EH (cell line): ENCODE measurements at places on chromosomes 6 and 20.
A peak's percentile ranks its signal among the peaks of the same experiment; 100 is the strongest.

DNA sequence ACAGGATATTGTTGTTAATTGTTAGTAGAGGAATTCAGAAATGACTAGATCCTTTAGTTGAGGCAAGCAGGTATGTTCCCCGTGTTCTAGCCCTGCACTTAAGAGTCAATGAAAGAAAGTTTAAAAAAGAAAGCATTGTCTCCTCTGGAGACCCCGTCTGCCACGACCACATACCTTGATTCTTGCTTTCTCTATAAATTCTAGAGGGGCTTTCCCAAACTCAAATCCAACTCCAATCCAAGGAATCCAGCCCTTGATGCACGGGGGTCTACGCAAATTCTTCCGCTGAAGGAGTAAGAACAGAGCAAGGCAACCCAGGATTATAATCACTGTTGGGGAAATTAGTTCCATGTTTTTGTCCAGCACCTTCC is 401 bp downstream of the CYP39A1 start:
- no peak for DNase-seq

- no peak for DNase-seq
These were observed 184.2 kb upstream of the SPTLC3 start for GRCh38 chr20:12824328-12825225.

DNA sequence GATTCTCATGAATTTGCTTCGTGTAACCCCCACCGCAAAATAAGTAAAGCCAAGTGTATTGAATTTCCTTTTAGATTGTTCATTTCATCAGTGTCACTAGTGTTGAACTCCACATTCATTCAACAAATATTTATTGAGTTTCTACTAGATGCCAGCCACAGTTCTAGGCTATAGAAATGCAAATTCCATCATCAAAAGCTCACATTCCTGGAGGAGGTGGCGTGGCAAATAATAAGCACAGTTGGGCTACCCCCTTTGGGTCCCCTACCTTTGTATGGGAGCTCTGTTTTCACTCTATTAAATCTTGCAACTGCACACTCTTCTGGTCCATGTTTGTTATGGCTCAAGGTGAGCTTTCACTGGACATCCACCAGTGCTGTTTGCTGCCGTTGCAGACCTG is 12.7 kb upstream of the ME1 start:
- DNase-seq = no peak

DNA sequence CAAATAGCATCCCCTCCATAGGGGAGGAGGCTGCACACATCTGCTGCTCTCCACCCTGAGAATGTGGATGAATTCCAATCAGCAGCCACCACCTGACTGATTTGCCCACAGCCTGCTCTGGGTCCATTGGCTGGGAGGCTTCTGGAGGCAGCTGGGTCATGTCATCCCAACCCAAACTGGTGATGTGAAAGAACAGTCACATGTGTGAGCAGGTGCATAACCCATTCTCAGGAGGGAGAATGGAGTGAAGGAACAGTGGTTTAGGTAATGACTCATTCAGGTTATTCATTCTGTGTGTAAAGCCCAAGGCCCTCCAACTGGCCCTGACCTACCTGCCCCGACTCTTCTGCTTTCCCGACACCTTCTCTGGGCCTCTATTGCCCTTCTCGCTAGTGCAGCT is 90.9 kb upstream of the GCM1 start:
- DNase-seq = no peak

- peak; percentile 4 for DNase-seq
These were observed 680.9 kb downstream of the MAFB start for GRCh38 chr20:40008177-40008576.

GRCh38 chr6:74063391-74063790 is 367.4 kb downstream of the CD109 start:
- DNase-seq = no peak

DNA sequence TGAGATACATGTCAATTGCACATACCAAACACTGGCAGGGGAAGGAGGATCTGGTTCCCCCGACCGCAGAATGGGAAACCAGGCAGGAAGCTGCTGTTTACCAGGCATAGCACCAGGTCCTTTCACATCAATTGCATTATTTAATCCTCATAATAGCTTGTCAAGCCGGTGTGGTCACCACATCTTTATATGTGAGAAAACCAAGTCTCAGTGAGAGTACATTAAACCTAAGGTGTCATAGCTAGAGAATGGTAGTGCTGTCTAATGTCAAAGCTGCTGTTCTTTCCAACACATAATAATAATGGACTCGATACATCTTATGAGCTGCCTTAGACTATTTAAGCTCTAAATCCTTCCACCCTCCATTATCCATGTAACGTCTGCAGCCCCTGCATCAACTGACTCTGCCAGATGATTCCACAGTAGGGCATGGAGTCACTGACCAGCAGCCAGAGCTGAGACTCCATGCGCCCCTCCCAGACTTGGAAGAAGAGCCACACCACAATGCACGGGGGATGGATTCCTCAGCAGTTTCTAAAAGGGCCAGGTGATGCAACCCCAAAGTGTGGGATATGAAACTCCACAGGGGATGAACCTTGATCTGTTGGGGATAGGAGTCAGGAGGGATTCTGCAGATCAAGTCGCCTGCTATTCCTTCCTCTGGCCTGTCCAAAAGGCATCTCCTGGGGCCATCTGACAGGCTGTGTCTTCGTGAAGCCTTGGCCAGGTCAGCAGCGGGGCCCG is 71.8 kb downstream of the GPR6 start:
- no peak for DNase-seq

- no peak for DNase-seq
These were observed 853.8 kb downstream of the MAFB start for GRCh38 chr20:39835130-39835842.

DNA sequence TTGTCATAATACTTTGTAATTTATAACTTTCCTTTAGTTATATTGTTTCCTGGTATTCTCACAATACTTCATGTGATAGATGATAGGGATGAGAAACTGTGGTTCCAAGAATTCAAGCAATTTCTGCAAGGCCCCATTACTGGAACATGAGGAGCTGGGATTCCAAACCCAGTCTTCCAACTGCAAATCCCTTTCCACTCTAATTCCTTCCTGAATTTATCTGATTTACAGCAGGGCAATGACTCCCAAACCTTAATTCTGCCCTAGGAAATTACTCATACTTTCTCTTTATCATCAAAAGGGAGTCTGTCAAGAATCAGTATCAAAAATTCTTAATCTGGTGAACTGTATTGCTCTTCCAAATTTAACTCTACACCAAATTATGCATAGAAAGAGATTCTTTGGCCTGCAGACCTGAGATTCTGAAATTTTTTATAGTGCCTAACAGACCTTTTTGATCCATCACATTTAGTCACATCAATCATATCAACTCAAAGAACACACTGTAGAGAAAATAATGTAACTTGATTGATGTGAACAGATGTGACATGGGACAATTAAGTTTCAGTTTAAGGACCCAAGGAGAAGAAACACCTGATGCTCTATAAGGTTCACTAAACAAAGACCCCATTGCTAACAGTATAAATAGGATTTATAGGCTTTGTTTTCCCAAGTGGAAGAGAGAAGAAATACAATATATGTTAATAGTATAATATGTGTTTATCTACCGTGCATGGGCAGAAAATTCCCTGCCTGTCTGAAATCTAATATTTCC is 41.5 kb upstream of the GJA1 start:
- DNase-seq = no peak

DNA sequence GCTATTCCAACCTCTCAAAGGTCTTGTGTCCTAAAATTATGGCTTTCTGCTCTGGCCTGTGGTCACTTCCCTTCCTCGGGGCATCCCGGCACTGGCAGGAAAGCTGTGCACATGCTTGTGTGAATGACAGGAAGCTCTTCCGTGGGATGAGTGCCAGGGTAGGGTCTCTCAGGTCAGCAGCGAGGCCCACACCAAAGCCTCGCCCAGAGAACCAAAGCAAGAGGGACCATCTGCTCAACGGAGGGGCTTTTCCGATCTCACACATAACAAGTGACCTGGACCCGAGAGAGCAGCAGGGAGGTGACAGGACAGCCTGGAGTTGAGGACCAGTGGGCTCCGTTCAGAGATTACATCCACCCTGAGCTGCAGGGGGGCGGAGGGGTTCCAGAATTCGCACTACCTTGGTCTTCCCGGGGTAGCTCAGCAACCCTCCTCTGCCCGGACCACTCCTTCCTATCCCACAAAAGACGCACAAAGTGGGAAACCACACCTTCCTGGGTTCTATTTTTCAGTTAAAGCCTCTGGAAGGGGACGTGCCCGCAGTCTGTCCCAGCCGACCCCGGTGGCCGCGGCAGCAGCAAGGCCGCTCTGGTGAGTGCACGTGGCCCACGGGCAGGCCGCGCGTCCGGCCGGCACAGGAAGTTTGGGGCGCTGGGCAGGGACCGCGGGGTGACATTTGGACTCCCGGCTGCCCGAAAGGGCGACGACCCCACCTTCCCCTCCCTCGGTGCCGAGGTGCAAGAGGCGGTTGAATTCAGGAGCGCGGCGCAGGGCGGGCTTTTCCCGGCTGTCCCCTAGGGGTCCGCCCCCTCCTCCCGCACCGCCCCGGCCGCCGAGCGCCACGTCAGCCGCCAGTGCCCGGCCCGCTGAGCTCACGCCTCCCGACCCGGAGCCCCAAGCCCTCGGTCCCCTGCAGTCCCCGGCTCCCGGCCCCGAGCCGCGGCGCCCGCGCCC is 988 bp downstream of the TXNDC5 start:
- DNase-seq = peak; percentile 63

DNA sequence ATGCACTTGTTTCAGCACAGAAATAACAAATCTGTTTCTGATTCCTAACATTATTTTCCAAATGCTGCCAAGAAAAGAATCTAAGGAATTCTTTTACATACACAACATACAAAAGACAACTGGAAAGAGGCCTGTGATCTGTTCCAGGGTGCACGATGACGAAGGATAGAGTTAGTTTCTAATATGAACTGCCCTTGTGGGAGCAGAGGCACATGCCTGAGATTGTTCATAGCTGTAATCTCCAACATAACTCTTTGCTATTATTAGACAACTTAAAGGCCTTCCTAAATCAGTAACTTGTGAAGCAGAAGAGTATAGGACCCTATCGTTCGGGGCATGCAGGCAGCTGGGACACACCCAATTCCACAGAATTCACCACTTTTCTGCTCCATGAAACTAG is 41.2 kb upstream of the NHSL1 start:
- peak; percentile 95 for DNase-seq

DNA sequence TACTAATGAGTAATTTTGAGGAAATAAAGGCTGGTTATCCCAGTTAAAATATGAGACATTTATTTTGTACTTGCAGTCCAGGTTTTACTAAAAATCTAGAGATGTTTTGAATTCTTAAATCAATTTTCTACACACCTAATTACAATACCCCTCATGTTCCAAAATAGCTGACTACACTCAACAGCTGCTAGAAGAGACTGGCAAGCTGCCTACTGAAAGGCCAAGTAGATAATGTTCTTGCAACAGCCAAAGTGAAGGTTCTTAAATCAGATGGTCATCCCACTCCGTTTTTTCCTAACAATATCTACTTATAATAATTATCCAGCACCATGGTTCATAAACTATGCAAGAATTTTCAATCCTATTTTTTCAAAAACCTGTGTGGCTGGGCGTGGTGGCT is 69.0 kb downstream of the DTNBP1 start:
- no peak for DNase-seq

GRCh38 chr6:138555421-138555988 is 56.2 kb upstream of the NHSL1 start:
- DNase-seq = peak; percentile 43

GRCh38 chr6:44456070-44456965 is 68.8 kb downstream of the CDC5L start:
- peak; percentile 71 for DNase-seq

DNA sequence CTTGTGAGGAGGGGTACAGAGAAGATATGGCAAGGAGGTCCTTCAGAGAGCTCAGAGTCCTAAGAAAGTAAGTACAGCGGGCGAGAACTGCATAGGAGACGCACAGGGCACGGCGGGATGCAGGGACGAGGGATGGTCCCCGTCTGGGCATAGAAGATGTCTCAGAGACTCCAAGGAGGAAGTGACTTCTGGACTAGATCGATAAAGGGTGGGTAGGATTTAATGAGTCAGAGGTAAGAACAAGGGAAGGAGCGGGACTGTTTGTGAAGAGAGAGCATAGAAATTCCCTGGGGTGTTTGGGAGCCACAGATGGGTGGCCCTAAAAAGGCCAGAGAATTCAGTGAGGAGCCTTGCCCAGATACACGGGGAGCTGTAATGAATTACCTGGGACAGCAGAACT is 69.1 kb downstream of the FAM120B start:
- no peak for DNase-seq

DNA sequence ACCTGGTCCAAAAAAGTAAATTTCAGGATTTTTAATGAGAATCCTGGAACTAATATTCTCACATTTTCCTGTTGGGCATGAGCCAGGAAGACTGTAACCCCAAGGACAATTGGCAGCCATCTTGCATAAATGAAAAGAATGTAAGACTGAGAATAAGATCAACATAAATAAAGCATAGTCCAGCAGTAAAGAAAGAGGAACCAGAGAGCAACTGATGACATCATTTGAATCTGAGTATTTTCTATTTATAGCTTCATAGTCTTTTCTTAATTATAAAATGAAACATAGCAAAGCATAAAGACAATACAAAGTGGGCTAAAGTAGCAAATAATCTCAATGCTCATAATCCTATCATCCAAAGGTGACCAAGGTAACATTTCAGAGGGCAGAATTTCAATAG is 26.6 kb upstream of the FBXL4 start:
- no peak for DNase-seq

DNA sequence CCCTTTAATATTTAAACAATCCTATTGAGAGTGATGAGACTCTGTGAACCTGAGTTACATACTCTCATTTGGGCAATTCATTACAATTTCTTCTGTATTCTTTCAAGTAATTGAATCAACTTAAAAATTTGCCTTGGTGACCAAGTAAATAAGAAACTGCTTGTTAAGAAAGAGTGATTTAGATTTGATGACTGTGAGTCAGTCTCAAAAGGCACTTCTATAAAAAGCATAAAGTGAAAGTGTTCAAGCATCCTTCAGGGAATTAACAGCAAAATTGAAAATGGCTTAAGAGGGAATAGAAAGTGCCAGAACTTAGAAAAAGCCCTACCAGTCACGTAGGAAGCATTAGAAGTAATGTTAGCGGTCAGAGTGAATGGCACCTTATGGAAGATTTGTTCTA is 654.7 kb downstream of the EPM2A start:
- DNase-seq = peak; percentile 23

DNA sequence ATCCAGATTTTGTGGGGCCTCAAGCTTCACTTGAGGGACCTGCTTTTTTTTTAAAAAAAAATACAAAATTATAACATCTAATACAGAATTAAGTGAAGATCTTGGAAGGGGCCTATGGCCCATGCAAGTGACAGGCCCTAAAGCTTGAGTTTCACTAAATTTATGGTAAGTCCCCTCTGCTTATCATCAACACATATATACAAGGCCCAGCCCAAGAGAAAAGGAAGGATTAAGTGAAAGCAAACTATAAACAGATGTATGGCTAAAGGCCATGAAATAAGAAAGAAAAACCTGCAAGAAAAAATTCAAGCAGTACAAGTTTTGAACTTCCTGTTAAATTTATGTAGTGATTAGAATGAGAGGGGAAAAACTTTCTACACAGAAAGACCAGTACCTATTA is 86.8 kb downstream of the CDC40 start:
- DNase-seq = no peak

GRCh38 chr6:38549795-38550194 is 89.9 kb downstream of the BTBD9 start:
- no peak for DNase-seq
